ENCODE measurements at places on chromosomes 1 and 21.

DNA sequence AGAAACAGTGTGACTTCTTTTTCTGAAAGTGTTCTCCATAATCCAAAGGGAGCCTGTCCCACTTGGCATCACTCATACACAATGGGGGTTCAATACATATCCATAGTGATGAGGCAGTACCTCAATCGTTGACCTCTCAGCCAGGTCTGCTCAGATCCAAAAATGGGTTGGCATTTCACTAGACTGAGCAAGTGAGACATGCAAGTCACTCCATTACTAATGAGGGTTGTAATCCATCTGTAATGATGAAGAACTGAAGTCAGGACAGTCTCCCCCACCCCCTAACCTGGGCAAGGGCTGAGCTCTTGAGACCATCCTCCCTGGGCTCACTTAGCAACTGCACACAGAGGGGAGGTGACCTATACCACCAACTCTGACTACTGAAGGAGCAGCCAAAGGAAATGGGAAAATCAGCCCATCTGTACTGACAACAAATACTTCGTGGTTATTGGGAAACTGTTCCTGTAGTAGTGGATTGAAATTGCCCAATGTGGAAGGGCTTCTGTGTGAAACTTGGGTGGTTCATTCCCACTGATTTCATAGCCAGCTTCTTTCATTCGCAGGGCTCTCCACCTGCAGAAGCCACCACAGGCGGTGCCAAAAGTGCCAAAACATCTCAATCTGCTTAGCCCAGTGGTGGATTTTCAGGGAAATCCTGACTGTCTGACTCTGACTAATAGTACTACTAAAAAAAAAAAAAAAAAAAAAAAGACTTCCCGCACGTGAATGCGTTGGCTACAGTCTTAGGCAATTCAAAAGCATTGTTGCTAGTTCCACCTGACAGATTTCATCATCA, 5.0 kb downstream of the NGF start:
- DNase-seq: no peak

GRCh38 chr1:210855440-210855839, 278.5 kb downstream of the KCNH1 start:
- DNase-seq: no peak

DNA sequence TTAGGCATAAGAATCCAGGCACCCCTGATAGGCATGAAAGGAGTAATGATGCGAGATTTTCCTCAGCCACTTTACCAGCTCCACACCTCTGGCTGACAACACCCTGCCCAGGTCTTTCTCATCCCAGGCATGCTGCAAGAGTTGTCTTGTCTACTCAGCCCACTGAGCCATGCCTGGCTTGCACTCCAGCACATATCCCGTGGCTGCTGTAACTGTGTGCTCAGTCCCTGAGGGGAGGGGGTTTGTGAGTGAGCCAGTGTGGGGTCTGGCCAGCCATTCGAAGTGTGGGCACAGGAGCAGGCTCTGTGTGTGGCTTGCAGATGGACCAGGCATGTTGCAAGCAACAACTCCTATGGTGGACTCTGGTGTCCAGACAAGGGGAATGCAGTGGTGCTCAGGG, 529.6 kb downstream of the ADGRL2 start:
- no peak for DNase-seq

DNA sequence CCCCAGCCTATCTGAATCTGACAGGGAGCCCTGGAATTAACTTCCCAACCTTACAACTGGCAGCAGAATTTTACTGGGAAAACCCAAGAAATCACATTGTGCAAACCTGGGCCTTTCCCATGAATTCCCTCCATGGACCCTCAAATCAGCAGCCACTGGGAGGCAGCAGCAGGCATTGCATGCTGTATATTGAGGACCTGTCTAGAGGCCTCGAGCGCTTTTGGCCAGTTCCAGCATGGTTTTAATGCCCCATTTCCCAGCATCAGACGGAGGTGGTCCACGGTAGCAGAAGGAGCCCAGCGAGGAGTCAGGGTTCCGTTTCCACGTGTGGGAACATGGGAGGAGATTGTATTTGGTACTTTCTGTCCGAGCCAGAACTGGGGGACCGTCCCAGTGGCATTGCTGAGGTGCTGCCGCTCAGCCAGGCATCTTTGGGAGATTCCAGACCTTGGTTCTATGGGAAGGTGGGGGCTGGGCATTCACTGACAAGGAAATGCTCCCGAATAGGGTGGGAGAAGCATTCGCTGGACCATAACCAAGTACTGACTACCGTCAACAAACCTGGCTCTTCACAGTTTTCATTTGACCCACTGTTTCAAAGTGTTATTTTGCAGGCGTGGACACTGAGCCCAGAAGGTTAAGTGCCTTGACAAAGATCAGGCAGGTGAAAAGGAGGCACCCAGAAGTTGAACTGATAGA, 15.9 kb downstream of the BMP8A start:
- DNase-seq: no peak

GRCh38 chr1:224116131-224116530, 2.2 kb downstream of the FBXO28 start:
- no peak for DNase-seq
